ENCODE measurements at places on chromosomes 1 and 21.

- DNase-seq: no peak
Measured at GRCh38 chr1:203407296-203407695, 56.4 kb upstream of the FMOD start.

DNA sequence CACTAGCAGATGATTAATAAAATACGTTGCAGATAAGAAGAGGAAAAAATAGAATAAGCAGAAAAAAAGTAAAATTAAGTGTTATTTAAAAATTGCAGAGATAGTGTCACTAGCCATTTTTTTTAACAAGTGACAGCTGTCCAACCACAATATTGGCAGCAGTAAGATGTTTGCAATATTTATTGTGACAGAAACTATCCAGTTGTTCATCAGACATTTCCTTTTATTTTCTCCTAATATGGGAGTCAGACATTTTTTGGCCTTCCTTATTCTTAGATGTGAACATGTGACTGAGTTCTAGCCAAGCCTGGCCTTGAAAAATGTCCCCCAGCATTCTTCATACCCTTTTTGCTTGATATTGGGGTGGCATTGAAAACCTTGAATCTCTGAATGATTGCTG lies 3.4 kb upstream of the SPAG17 start:
- DNase-seq: no peak

DNA sequence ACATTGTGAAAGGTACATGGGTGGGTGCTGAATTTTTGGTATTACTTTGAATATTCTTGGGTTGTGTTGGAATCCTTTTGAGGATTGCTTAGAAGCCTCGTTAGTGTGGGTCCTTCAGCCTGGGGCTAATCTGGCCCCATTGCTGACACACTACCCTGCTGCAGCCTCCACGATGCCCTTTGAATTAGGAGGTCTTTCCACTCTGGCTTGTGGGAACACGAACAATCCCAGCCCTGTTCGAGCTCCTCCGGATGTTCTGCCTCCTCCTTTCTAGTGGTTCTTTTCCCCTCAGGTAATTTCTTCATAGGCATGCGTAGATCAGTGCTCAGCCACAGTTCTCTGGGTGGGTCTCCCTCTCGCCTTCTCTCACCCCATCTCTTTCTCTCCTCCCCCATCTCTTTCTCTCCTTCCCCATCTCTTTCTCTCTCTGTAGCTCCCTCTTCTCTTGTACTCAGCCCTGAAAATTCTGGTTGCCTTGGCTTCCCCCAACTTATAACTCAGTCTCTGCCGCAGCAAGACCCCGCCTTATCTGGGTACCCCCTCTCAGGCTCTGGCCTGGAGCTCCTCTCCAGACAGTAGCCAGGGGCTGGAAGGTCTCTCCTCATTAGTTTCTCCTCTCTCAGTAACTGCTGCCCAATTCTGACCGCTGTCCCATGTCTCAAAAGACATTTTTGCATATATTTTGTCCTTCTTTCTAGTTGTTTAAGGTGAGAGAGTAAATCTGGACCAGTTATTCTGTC lies 46.0 kb upstream of the SLC19A1 start:
- no peak for DNase-seq

GRCh38 chr1:26352338-26352679 lies 1.6 kb downstream of the CRYBG2 start:
- DNase-seq: no peak

DNA sequence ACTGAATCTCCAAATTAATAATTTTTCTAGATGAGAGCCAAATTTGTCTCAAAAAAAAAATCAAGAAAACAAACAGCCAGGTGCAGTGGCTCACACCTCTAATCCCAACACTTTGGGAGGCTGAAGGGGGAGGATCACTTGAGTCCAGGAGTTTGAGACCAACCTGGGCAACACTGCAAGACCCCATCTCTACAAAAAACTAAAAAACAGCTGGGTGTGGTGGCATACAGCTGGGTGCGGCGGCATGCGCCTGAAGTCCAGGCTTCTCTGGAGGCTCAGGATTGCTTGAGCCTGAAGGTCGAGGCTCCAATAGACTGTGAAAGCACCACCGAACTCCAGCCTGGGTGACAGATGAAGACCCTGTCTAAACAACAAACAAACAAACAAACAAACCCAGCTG lies 14.0 kb downstream of the ACBD3 start:
- no peak for DNase-seq

DNA sequence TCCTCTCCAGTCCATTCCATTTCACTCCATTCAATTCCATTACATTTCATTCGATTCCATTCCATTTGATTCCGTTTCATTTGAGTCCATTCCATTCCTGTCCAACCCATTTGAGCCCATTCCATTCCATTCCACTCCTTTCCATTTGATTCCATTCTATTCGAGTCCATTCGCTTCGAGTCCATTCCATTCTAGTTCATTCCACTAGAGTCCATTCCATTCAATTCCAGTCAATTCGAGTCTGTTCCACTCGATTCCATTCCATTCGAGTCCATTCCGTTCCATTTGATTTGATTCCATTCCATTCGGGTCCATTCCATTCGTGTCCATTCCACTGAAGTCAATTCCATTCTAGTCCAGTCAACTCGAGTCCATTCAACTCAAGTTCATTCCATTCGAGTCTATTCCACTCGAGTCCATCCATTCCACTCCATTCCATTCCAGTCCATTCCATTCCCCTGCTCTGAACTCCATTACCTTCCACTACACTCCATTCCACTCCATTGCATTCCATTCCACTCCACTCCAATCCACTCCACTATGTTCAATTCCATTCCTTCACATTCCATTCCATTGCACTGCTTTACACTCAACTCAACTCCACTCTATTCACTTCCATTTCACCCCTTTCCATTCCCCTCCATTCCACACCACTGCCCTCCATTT lies 2569.4 kb upstream of the TPTE start:
- DNase-seq: no peak

DNA sequence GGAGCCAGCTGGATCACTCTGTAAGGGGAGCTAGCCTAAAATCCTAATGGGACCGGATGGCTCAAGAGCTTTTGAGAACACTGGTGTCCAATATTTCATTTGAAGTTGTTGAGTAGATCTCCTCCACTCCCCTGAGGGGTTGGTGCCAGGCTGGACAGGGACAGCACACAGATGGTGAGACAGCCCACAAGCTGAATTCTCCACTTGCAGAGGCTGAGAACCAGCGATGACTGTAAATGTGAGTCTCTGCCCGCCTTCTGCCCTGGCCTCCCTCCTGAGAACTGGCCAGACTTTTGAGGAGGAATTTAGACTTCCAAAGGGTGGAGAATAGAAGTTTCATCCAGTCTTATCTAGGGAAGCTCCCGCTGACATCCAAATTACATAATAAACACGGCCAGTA lies 20.5 kb upstream of the COQ8A start:
- no peak for DNase-seq

DNA sequence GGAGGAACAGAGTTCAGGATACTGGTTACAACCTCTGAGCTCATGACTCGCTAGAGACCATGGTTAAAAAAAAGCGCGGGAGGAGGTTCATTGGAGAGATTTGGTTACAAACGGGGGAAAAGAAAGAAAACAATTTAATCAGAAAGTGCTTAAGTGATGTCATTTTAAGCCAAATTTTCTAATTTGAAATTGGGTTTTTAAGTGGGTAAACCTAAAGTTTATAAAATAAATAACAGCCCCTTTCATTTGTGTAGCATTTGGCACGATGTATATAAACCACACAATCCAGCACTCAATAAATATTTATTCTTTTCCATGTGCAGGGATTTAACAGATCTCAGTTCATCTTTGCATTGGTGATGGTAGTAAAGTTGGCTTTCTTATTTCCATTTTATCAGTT lies 7.0 kb upstream of the DPT start:
- no peak for DNase-seq

GRCh38 chr1:247386217-247386616 lies 29.8 kb upstream of the NLRP3 start:
- DNase-seq: no peak

- no peak for DNase-seq
Measured at GRCh38 chr1:31062867-31063380, 2.6 kb downstream of the PUM1 start.

- no peak for DNase-seq
Measured at GRCh38 chr1:10451287-10451686, 1.5 kb downstream of the CORT start.

DNA sequence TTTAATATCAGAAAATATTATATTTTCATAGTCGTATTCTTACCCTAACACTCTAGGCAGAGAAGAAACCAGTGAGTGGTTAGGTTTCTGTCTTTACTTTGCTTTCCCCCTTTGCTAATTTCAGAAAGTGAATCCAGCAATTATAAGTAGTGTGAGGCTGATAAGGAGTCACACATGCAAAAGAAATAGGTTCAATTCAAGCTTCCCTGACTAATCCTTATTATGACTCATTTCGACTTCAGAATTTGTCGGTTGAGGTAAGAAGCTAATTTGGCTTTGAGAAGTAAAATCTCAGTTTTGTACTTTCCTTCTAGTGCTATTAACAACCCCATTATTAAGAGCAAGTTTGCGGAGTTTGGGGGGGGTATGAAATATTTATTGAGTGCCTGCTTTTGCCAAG lies 22.4 kb downstream of the ESRRG start:
- no peak for DNase-seq

- no peak for DNase-seq
Measured at GRCh38 chr1:18635891-18636595, 5.4 kb downstream of the PAX7 start.

DNA sequence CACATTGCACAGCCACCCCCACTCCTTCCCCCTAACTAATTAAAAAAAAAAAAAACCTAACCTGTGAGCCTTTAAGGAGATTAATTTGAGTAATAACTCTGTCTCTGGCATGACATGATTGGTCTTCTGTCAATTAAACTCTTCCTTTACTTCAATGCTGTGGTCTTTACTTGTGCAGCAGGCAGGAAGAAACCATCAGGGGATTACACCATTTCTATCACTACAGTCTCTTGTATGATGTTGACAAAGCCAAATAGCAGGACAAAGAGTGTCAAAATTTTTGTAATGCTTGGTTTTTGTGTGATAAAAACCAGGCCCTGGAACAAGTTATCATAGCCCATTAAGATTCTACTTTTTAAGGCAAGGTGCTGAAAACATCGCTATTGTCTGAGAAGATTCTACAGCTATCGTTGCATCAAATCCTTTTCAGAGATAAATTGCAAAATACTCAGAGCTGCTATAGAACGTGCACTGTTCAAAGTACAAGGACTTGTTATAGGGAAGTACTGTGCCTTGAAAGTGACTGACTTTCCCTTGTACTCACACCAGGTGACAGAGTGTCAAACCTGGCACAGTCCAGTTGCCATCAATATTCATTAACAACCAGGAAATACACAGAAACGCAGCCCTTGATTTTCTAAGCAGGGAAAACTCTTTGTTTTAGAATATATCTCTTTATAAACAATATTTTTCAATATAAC lies 37.7 kb downstream of the LHX9 start:
- no peak for DNase-seq

GRCh38 chr1:104636581-104636980 lies 886.9 kb downstream of the AMY1C start:
- no peak for DNase-seq

DNA sequence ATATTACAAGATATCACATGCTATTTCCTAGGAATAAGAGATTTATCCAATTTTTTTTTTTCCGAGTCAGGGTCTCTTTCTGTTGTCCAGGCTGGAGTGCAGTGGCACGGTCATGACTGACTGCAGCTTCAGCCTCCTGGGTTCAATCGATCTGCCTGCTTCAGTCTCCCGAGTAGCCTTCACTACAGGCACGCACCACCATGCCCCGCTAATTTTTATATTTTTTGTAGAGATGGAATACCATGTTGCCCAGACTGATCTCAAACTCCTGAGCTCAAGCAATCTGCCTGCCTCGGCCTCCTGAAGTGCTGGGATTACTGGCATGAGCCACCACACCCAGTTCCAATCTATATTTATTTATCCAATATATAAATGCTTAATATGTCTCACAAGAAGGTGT lies 18.0 kb upstream of the WDTC1 start:
- DNase-seq: no peak

GRCh38 chr1:160779626-160780397 lies 16.2 kb upstream of the LY9 start:
- peak; percentile 43 for DNase-seq

DNA sequence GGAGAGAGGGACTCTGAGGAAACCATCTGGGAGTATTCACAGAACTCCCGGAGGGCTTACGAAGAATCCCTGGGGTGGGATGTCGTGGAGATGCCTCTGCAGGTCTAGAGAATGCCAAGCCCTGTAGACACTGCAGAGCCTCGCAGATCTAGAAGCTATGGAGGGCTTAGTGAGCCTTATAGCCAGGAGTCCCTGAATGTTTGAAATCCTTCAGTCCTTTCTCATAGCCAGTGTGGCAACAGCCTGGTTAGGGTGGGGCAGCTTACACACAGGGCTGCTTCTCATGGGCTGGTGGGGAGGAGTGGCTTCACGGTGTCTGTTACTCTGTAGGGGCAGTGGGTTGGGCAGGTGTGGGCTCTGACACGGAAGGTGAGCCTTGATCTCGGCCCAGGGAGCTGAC lies 44.2 kb upstream of the KDM4A start:
- no peak for DNase-seq

GRCh38 chr1:226832613-226833012 lies 37.8 kb upstream of the PSEN2 start:
- no peak for DNase-seq

DNA sequence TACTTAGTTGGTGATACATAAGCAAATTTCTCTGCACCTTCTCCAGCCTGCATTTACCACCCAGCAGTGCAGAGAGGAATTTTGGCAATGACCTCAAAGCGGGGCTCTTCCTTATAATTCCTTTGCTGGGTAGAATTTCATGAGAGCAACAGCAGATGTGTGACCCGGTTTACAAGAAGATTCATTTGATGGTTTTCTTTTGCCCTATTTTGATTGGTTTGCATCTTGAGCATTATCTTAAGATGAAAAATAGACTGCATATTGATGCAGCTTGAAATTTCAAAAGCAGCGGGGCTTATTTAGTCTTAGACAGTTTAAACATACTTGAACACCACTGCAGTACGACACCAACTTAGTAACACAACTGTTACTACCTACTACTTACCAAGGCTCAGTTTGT lies 378.9 kb downstream of the TTLL7 start:
- no peak for DNase-seq

- DNase-seq: no peak
Measured at GRCh38 chr21:31798842-31799704, 67.2 kb upstream of the SCAF4 start.

DNA sequence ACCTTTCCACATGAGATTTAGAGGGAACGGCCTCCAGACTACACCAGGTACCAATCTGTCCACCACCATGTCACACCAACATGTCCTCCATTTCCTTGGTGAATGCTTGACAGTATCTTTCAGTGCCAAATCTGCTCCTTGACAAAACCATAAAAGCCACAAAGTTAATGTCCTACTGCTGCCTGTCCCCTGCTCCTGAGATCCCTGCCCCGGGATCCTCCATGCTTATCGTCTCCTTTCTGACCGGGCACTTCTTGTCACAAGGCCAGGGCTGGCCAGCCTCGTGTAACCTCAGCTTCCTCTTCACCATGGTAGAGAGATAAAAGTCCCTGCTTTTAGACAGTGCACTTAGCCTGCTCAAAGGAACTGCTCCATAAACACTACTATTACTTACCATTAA lies 136.2 kb downstream of the NAV1 start:
- no peak for DNase-seq

GRCh38 chr1:202567738-202568137 lies 142.5 kb downstream of the SYT2 start:
- DNase-seq: no peak
